ENCODE measurements at places on chromosomes 7 and 10.

DNA sequence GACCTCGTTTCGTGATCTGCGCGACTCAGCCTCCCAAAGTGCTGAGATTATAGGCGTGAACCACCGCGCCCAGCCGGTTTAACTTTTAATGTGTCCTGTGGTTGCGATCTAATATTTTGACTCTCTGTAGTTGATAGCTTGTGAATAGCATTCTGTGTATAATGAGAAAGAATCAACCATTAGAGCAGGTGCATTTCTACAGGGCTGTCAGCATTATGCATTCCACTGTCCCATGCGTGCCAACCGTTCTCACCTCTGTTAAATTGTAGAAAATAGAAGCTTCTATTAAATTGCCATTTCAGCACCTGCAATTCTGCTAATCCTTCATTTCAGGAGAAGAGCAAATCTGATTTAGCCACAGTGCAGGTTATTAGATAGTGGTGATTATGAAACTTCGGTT is 61.7 kb downstream of the VIM start:
- no peak for DNase-seq

GRCh38 chr7:84948634-84949033 is 238.2 kb downstream of the SEMA3D start:
- no peak for DNase-seq

DNA sequence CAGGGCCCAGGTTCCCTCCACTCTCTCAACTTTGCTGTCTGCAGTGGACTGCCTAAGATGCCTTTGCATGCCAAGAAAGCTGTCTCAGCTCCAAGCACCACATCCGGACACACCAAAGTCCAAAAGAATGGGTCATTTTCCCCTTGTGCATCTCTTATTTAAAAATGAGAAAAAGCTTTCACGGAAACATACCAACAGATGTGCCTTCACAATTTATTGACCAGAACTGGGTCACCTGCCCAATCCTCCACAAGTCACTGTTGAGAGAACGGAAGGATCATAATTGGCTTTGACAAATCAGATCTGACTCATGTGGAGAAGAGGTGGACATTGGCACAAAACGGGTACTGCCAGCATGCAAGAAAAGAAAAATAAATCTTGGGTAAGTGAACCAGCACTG is 258.3 kb downstream of the SNX13 start:
- no peak for DNase-seq

DNA sequence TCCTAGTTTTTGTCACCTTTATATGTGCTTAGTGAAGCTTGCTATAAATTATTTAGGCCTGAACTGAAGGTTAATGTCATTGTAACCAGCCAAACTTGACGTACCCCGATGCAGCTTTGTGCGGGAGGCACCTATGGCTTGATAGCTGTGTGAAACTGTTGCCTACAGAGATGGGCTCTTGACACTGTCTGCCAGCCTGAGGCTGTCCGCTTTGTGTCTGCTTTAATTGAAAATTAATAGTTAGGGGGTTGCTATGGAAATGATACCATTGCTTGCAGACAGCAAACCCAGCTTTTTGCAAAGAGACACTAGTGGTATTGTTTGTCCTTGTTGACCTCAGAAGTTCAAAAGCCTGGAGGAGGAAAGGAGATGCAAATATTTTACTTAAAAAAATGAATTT is 2.1 kb upstream of the FOXP2 start:
- DNase-seq = no peak

- no peak for DNase-seq
Measured at GRCh38 chr10:97050205-97050745, 135.5 kb downstream of the SLIT1 start.

DNA sequence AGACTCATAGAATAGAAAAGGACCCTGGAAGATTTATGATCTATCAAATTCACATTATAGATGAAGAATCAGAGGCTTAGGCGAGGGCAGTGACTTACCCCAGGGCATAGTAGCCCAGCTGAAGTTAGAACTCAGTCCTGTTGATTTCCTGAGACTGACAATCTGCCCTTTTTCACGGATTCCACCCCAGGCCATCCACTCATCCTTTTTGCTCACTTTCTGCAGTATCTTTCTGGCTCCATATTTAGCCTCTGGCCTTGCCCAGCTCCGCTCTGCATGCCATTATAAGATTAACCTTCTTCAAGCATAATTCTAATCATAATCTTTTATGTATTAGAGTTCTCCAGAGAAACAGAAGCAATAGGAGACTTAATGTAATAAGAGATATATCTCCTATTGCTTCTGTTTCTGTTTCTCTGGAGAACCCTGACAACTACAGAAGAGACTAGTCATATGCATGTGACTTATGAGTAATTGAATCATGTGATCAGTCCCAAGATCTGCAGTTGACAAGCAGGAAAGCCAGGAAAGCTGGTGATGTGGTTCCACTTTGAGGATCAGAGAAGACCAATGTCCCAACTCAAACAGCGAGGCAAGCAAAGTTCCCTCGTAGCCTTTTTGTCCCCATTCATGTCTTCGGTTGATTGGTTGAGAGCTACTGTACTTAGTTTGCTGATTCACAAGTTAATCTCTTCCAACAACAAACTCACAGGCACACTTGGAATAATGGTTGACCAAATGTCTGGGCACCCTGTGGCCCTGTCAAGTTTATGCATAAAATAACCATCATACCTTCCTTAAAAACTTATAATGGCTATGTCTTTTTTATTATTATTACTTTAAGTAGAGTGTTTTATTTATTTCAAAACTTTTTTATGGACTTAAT is 412.1 kb downstream of the SUGCT start:
- no peak for DNase-seq

GRCh38 chr7:34718867-34719266 is 60.8 kb downstream of the NPSR1 start:
- no peak for DNase-seq

- no peak for DNase-seq
Measured at GRCh38 chr10:69295027-69295636, 16.8 kb downstream of the HK1 start.

GRCh38 chr10:91665842-91666241 is 33.0 kb upstream of the PPP1R3C start:
- DNase-seq = no peak

DNA sequence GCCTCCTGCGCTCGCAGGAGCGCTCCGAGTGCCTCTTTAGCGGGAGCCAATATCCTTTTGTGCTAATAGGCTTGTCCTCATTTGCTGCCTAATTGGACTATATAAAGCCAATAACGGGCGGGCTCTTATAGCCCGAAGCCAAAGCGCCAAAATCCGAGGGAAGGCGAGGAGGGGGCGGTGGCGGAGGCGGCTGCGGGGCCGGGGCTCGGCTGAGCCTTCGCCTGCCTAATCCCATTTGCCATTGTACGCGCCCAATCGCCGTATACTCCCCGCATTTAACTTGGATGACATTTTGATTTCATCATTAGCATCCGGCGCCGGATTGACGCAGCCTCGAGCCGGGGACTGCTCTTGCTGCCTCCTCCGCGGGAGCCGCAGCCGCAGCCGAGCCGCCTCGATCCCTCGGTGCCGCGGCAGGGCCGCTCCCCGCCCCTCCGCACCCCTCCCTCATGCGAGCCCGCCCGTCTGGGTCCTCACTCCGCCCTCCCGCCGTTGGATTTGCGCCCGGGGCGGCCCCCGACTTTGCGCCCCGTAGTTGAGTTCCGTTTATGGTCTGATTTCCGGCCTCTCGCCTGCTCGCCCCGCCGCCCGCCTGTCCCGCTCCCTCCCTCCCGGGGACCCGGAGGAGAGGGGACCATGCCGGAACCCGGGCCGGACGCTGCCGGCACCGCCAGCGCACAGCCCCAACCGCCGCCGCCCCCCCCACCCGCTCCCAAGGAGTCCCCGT is at the start of gene HMX3:
HMX3 (plus strand) TSS at position 556 of the 727 bp plus-strand sequence; CDS start at position 637, 81 bp downstream.
- no peak for DNase-seq

- DNase-seq = no peak
Measured at GRCh38 chr7:65325793-65326432, 47.7 kb upstream of the ZNF92 start.

- DNase-seq = no peak
Measured at GRCh38 chr7:106444068-106444655, 159.4 kb upstream of the NAMPT start.

- DNase-seq = no peak
Measured at GRCh38 chr7:18294411-18294810, 201.1 kb upstream of the HDAC9 start.

- DNase-seq = no peak
Measured at GRCh38 chr10:27285093-27285492, 44.5 kb upstream of the ACBD5 start.

- DNase-seq = no peak
Measured at GRCh38 chr7:22725585-22725984, 1.4 kb upstream of the IL6 start.
